Lung (tissue), 17 donors: ENCODE measurements at places on chromosomes 2 and 18.
A peak's percentile ranks its signal among the peaks of the same experiment; 100 is the strongest.

GRCh38 chr18:48050176-48050575, 119.7 kb upstream of the SMAD2 start:
- DNase-seq: no peak

GRCh38 chr2:73984922-73985307, 205 bp downstream of the TET3 start:
- peak; percentile 69 for DNase-seq

DNA sequence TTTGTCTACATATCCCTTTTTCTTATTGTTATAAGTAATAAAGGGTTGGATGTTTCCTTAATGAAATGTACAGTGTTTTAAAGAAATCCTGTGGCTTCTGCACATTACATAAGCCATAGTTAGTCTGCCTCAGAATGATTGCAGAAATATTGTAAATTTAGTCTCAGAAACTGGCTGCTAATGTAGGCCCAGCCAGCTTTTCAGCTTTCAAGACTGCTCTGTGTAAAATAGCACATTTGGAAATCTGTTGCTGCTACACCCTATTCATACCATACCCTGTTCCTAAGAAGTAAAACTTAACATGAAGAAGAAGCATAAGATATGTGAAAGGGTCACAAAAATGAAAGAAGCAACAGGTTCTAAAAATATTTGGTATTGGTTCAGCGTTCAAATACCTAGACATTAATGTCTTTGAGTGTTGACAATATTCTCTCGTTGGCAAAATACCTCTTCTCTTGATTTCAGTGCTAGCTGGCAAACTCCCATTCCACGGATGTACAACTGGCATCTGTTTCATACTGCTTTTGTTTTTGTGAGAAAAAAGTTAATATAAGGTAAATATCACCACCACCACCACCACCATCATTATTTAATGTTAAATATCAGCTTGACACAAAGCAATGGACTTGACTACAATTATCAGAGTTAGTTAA, 19.2 kb upstream of the NCKAP1 start:
- DNase-seq: no peak

- peak; percentile 90 for DNase-seq
These were observed 164.5 kb downstream of the RBM43 start for GRCh38 chr2:151097128-151097527.

GRCh38 chr2:104046466-104046865, 807.4 kb upstream of the POU3F3 start:
- DNase-seq: no peak

GRCh38 chr2:224162122-224162521, 123.0 kb upstream of the SERPINE2 start:
- DNase-seq: no peak

DNA sequence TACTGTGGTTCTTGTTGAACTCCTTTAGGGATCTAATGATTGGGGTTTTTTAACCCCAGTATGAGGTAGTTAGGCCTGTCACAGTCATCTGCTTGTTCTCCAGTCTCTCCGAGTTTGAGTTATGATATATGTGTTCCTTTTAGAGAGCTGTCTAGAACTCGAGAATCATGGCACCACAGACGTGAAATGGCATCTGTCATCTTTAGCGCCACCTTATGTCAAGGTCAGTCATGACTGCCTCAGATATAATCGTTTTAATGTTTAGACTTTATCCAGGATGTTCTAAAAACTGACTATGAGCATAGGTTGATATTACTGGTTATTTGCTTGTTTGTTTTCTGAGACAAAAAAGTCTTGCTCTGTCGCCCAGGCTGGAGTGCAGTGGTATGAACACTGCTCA, 112.2 kb downstream of the CEP192 start:
- DNase-seq: no peak

DNA sequence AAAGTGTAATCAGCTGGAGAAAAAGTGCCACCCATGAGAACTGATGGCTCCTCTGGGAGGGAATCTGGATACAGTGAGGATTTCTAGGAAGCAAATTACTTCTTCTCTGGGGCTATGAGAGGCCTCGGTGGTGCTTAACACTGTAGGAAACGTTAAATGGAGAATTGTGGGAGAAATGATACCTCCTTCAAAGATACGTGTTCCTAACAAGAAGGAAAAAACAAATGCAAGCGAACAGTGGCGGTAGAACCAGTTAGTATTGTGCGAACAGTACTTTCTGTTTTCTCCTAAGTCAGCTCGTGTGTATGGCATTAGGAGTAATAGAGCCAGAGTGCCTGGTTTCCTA, 587 bp upstream of the MTIF2 start:
- no peak for DNase-seq
